Uterus (tissue), 4 donors: ENCODE measurements at places on chromosomes 3 and 15. TPM values are rescaled to one million over a fixed set of nuclear protein-coding genes. Genes with fewer than 3 reads are reported as not detected.

GRCh38 chr15:85672332-85673084, 122.2 kb downstream of the KLHL25 start:
- H3K4me1 ChIP-seq, result peaks cover 22% of the 10 kb centered on the region
- H3K4me3 ChIP-seq, result no peak overlapping the region
- no peaks in the 10 kb centered on the region for H3K36me3 ChIP-seq
- peak overlapping the region; percentile 80 for H3K27ac ChIP-seq
- no peaks in the 10 kb centered on the region for H3K27me3 ChIP-seq
- DNase-seq, result no peak

- H3K4me1 ChIP-seq, result no peaks in the 10 kb centered on the region
- no peak overlapping the region for H3K4me3 ChIP-seq
- H3K27me3 ChIP-seq, result no peaks in the 10 kb centered on the region
- no peaks in the 10 kb centered on the region for H3K36me3 ChIP-seq
Measured at GRCh38 chr3:59374091-59374817, 324.4 kb upstream of the CFAP20DC start.

GRCh38 chr15:82919231-82919886, 33.2 kb downstream of the HOMER2 start:
- no peaks in the 10 kb centered on the region for H3K4me1 ChIP-seq
- no peaks in the 10 kb centered on the region for H3K36me3 ChIP-seq
- no peak overlapping the region for H3K27ac ChIP-seq
- no peak for DNase-seq

GRCh38 chr15:82904574-82904973, 47.9 kb downstream of the HOMER2 start:
- no peaks in the 10 kb centered on the region for H3K36me3 ChIP-seq
- DNase-seq, result no peak
- no peak overlapping the region for H3K4me3 ChIP-seq
- H3K27ac ChIP-seq, result no peak overlapping the region
- no peaks in the 10 kb centered on the region for H3K27me3 ChIP-seq

Gene TMOD3
- 48.6 TPM for total RNA-seq

Gene CD276
- total RNA-seq, result 85.7 TPM

Gene CHRNA7
- 9.1 TPM for total RNA-seq
